ENCODE measurements at places on chromosomes 16 and 17.
A peak's percentile ranks its signal among the peaks of the same experiment; 100 is the strongest.

- DNase-seq, result no peak
These were observed 43.6 kb downstream of the RBFOX1 start for GRCh38 chr16:7376227-7376626.

GRCh38 chr17:56798916-56799315, 34.8 kb downstream of the C17orf67 start:
- no peak for DNase-seq

GRCh38 chr16:74563828-74564263, 43.1 kb downstream of the GLG1 start:
- DNase-seq, result no peak

DNA sequence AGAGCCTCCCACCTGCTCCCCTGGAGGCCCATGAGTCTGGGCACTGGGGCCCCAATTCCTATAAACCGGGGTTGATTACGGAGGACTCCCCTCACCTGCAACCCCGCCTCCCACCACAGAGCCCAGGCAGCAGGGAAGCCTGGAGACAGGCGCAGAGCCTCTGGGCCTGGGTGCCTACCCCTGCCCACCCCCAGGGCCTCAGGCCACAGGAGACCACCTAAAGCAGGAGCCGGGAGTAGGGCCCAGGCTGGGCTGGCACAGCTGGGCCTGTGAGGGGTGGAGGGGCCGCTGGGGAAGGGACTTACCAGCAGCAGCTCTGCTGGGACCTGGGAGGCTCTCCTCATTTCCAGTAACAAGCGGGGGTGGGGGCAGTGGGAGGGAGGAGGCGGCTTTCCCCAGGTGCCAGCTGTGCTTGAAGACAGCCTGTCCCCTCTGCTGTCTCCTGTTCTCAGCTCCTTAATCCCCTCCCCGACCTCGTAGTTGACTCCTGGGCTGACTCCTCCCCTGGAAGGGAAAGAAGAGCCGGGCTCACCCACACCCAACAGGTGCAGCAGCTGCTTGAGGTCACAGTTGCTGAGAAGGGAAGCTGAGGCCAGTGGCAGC, 46.8 kb downstream of the TMEM235 start:
- DNase-seq, result no peak

GRCh38 chr17:70134777-70135176, 34.6 kb upstream of the KCNJ2 start:
- no peak for DNase-seq

- no peak for DNase-seq
These were observed 11.6 kb upstream of the CAMKK1 start for GRCh38 chr17:3904501-3904900.

- DNase-seq, result no peak
These were observed 8.1 kb upstream of the MT1E start for GRCh38 chr16:56617212-56618085.

DNA sequence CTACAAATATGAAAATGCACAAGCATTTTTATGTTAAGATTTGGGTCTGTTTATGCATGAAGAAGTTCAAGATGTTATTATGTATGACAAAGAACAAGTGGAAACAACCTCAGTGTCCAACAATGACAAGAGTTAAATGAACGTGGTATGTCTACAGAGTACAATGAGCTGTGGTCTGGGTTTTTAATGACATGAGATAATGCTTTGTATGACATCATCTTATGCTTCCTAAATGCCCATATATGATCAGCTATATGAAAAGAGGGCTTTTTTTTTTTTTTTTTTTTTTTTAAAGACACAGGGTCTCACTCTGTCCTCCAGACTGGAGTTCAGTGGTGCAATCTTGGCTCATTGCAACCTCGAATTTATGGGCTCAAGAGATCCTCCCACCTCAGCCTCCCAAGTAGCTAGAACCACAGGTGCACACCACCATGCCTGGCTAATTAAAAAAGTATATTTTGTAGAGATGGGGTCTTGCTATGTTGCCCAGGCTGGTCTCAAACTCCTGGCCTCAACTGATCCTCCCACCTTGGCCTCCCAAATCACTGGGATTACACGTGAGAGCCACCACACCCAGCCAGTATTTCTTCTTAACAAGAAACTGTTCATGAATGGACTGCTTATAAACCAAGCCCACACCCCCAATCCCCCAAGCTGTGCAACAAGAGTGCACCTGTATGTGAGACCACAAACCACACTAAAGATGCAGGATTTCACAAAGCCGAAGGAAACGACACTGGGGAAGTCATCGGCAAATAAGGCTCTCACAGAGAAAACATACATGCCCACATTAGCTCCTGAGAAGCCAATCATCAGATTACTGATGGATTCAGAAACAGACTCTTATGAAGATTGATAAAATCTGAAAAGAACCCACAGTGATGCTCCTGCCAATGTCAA, 114.5 kb downstream of the CPPED1 start:
- DNase-seq, result no peak

- DNase-seq, result no peak
These were observed 68.3 kb downstream of the MARCHF10 start for GRCh38 chr17:62739645-62740388.

GRCh38 chr16:50692999-50693781, at the start of gene NOD2:
Gene NOD2 (plus strand): TSS chr16:50693606. CDS start chr16:50699496, 5,890 bp downstream.
- DNase-seq, result no peak

- peak; percentile 47 for DNase-seq
These were observed 14.1 kb downstream of the FAM222B start for GRCh38 chr17:28828294-28829040.

DNA sequence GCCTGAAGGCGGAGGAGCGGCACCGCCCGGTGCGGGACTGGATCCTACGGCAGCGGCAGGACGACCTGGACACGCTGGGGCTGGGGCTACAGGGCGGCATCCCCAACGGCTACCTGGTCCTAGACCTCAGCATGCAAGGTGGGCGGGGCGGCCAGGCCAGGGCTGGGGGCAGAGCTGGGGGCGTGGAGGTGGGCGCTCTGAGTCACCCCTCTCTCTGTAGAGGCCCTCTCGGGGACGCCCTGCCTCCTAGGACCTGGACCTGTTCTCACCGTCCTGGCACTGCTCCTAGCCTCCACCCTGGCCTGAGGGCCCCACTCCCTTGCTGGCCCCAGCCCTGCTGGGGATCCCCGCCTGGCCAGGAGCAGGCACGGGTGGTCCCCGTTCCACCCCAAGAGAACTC, 7.9 kb downstream of the MSLN start:
- no peak for DNase-seq

DNA sequence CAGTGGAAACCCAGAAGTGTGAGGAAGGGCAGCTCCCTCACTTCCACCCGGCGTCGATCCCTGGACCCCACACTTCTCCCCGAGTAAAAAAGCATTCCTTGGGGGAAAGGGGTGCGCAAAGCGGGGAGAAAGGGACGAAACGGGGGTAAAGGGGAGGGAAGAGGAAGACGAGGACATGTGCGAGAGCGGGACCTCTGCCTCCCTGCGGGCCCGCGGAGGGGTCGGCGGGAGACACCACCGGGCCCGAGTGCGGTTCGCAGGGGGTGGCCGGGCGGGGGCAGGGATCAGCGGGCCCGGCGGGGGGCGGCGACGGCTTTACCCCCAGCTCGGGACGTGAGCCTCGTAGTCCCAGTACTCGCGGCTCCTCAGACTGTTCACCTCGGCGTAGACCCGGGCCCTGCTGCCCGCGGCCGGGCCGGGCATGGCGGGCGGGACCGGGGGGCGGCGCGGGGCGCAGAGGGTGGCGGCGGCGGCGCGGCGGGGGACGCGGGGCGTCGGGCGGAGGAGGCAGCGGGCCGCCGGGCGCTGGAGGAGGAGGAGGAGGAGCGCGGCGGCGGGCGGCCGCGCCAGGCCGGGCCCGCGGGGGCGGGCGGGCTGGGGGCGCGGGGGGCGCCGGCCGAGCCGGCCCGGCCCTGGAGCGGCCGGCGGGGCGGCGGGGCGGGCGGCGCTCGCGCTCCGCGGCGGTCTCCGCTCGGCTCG, 443 bp downstream of the CSNK2A2 start:
- DNase-seq, result no peak

DNA sequence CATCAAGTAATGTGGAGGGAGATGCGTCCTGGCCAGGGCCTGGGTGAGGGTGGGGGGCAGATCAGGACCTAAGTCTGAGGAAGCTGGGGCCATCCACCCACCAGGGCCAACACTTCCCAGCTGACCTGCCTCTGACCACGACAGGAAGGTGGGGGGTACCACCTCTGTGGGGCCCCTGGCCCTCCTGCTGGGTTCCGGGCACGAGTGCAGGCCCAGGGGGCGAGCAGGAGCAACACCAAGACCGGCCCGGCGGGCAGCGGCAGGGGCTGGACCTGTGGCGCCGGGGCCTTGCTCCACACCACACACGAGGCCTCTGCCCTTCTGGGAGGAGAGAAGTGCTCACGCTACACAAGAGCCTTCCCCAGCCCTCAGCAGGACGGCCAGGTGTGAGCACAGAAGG, 13.3 kb downstream of the PDIA2 start:
- DNase-seq, result no peak

DNA sequence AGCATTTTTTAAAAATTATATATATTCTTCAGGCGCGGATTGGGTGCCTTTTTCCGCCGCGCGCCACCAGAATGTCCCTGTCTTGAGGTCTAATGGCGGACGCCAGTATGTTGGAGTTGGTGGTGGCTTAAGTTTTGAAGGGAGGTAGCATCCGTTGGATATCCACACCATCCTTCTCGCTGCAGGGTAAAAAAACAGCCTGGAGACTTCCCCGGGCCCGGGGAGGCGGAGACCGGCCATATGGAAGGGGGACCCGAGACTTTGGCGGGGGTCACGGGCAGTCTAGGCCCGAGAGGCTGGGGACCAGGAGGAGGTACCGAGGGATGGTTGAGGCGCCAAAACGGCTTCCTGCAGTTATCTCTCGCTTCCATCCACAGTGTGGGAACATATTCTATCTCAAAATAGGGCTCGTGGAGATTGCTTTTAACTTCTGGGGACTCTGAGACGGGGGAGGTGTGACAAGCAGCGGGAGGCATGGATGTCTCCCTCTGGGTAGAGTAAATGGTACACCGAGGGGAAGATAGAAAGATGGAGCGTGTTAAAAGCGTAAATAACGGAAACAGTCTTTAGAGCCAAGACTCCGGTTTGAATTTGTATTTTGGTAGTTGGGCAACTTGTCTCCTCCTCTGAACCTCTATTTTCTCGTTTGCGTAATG, at the start of gene SF3B3:
Gene SF3B3 (plus strand): TSS at position 74 of the 656 bp plus-strand sequence. CDS start 2,841 bp downstream, outside the sequence.
- DNase-seq, result peak; percentile 73

GRCh38 chr17:41813152-41813680, 412 bp downstream of the FKBP10 start:
- DNase-seq, result peak; percentile 24

DNA sequence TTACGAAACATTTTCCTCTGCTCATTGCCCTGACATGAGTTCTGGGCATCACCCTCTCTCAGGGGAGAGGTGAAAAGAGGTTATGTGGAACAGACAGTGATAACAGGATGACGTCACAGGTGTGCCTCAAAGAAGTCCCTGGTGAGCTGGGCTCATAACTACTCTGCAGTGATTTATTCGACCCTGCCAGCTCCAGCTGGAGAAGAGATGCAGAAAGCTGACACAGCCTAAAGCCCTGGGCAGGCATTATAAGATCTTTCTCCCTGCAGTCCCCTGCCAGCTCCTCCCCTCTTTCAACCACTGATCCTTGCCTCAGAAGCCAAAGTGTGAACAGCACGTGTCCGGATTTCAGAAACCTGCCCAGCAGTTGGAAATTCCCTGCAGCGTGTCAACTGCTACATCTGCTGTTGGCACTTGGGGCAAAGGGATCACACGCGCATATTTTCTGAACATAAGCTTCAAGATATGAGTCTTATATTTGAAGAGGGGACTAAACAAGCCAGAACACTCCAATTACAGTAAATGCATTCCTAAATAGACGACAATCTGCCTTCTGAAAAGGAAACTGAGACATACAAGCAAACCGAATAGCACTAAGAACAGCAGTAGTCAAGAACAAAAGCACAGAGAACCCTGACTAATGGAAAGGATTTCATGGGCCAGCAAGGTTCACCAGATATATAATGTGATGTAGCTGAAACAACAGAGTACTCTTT, 80.5 kb downstream of the SMG6 start:
- peak; percentile 14 for DNase-seq

- no peak for DNase-seq
These were observed 23.5 kb upstream of the FOXK2 start for GRCh38 chr17:82495844-82496528.

DNA sequence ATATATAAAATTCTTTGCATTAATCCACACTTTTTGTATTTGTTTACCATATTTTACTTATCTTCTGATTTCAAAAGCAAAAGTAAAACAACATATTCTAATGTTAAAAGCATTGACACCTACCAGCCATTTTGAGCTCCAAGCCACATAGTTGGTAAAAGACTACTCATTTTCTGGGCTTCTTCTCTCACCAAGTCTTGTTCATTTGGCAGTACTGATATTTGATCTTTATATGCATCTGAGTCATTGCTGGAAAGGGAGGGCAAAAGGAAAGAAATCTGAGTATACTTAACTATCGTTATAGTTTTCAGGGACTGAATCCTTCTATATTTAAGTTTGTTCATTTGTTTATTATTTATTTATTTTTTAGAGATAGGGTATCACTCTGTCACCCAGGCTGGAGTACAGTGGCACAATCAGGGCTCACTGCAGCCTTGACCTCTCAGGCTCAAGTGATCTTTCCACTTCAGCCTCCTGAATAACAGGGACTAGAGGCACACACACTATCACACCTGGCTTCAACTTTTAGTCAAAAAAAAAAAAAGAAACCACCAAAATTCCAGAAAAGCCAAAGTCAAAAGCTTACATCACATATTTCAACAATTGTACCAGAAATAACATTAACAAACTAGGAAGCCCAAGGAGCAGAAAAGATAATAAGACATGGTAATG, 121.0 kb upstream of the TOB1 start:
- DNase-seq, result no peak

- no peak for DNase-seq
These were observed 46.4 kb upstream of the CLEC3A start for GRCh38 chr16:77975942-77976341.

DNA sequence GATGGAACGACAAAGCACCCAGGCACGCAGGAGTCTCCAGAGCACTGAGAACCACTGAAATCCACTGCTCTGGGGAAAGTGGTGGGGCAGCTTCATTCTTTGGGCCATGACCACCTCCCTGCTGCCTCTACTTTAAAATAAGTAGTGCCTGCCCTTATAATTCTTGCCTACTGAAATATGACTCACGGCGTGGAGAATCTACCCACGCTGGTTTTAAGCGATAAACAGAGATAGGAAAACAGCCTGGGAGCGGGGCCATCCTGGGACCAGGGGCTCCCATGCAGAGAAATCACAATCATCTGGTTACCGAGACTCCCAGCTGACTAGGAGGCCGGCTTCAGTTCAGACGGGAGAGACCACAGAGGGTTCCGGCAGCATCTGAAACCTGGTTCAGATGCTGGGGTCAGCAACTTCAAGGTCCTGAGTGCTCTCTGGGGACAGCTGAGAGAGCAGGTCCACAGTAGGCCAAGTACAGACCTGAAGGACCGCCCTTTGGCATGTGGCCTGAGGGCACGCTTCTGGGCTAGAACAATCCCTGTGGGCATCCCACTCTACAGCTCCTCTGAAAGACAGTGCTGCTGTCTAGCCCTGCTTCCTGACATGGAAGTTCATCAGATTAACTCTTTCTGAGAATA, 8.6 kb upstream of the DHRS13 start:
- no peak for DNase-seq

DNA sequence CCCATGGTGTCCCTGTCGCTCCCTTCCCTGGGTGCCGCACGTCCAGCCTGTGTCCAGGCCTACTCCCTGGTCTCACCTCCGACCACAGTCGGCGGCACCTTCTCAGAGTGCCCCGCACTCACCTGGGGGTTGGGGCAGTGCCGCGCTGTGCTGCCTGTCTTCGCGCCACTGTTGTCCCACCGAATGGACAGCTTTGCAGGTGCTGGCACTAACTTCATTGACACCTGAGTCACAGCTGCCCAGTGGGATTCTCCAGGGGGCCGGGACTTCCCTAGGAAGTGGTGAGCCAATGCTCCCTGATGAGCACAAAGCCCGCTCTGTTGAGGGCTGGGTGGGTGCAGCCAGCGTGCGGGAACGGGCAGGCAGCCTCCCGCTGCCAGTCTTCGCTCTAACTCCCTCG, 24.3 kb upstream of the DBNDD1 start:
- no peak for DNase-seq
